ENCODE measurements at places on chromosomes 4 and X. TPM values are rescaled to one million over a fixed set of nuclear protein-coding genes. Genes with fewer than 3 reads are reported as not detected.

DNA sequence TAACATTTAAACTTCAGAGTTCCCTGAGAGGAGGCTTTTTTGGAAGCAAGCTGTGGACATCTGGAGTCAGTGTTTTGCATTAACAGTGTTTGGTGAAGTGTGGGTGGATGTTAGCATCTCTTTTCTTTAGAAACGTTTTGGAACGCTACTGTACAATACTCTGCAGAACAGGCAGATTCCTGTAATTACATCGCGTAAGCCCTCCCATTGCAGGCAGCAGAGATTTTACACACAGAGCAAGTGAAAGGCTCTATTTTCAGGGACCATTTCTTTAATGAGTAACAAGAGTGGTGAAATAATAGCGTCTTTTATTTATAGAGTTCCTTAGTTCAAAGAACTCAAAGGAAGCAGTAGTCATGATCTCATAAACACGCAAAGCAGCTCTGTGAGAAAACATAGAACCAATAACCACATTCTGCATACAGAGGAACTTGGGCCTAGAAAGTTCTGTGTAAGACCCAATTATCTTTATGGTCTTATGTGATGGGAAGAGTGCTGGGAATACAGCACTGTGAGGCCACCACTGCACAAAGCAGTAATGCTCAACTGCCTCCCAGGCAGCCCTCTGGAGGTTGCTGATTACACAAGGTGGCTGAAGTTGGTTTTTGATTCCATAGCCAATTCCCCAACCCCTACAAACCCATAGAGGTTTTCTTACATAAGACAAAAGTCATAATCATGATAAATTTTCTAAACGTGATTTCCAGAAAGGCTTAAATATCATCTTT is 298.7 kb upstream of the EPHA5 start:
- no peak for DNase-seq

CABS1 gene
- not detected for total RNA-seq

DNA sequence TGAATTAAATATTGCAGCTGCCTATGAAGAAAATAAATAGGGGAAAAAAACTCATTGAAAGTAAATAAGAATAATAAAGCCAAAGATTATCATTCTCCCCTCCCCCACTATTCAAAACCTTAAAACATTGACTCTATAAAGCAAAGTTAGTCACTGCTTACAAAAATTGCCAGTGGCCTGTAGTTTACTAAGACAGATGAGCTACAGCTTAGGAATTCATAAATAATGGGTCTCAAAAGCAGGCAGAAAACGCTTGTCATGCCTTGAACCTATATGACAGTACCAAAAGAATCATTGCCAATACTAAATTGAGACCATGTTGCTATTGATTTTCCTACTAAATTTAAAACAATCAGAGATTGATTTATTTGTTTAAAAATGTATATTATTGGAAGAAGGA is 78.9 kb downstream of the SLC10A7 start:
- DNase-seq, result no peak

- no peak for DNase-seq
Observed at GRCh38 chr4:170853422-170854021, 763.8 kb upstream of the AADAT start.

DNA sequence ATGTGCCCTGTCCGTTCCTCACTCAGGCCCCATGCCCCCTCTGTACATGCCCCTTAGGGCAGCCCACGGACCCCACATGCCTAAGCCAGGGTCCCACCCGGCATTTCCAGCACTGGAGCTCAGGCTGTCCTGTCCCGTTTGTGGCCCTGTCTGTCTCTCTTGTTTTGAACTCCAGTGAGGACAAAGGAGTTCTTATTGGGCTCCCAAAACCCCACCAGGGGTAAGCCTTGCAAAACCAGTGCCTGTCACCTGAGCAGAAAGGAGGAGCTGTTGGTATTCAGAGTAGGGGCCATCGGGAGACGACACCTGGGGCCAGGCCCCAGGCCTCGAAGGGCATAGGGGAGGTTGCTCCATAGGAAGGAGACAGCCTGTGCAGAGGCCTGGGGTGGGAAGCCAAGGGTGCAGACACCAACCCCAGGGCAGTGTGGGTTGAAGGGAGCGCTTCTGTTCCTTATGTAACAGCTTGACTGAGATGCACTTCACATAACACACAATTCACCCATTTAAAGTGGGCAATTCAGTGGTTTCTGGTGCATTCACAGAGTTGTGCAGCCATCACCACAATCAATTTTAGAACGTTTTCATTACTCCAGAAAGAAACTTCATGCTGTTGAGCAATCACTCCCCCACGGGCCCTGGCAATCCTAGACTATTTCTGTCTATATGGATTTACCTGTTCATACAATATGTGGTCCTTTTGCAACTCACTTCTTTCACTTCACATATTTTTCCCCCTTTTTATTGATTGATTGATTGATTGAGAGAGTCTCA is 31.7 kb downstream of the MAN2B2 start:
- DNase-seq, result no peak

CXCL3 gene
- total RNA-seq, result not detected

POF1B gene
- total RNA-seq, result 0.50 TPM

GRCh38 chr4:153651116-153651515 is 33.0 kb upstream of the TLR2 start:
- no peak for DNase-seq

DNA sequence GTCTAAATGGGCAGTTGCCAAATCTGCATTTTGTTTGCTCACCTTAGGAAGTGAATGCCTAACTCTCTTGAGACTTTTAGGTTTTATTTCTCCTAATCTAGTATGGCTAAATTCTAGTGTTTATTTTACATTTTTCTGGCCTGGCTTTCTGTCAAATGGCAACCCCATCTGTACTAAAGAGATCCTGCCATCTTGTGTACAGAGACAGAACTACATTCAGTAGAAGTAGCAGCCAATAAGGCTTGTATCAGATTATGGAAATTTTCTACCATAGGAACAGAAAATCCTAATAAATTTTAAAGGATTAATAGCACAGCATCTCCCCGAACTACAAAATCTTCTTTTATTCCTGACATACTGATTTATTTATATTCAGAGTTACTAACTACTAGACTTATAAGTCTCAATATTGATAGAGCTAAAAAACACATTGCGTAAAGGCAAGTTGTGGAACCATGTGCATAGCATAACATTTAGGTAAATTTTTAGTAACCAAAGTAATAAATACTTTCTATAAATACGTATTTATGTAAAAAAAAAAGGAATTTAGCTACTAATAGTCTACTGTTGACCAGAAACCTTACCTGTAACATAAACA is 45.5 kb downstream of the TMEM144 start:
- DNase-seq, result no peak

DNA sequence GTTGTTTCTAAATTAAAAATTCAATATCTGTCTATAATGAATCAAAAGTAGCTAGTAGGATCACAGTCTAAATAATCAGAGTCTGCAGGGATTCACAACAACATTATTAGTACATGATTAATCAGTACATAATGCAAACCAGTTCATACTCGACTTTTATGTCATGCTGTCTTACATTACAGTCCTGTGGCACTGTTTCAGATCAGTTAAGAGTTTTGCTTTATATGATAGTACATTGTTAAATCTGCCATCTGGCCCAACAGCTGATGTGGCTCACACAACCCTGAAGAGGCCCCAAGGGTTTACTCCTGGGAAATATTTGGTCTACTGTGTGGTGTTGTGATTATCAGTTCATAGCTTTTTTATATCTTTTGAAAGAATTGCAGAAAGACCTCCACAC is 247.1 kb upstream of the ETNPPL start:
- DNase-seq, result no peak

DNA sequence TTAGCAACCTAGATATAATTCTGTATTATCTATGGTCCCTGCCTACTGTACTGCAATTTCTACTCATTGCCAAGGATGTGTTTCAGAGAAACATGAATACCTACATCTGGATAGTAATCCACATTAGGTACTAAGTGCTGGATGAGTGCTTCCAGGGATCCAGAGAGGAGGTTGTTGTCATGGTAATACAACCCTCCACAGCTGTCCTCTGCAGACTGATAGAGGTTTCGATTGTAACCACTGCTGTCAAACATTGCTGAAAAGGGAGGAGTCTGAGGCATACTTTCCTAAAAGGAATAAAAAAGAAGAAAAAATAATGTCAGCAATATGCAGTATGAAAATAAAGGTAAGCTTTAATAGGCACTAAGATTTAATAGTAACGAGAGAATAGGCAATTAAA is 12.5 kb downstream of the RASGEF1B start:
- no peak for DNase-seq

DNA sequence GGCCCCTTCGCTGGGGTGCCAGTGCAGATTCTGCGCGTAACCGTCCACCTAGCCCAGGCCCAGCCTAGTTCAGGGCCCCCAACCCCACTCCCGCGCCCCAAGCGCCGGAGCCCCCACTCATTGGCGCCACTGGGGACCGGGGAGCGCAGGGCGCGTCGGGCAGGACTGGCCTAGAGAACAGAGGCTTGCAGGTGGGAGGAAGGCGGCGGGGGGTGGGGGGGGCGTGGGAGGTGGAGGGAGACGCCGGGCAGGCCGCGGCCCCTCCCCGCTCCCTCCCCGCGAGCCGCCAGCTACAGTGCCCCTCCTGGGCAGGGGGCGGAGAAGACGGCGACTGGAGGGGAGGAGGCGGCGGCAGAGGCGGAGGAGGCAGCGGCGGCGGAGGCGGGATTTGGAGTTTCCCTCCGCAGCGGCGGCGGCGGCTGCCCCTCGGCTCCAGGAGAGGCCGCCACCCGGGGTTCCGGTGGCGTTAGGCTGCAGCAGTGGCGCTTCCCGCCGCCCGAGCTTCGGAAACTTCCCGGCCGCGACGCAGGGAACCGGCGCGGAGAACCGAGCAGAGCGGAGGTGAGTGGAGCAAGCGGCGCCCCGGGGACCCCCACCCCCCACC is 4.8 kb upstream of the DUSP9 start:
- no peak for DNase-seq

DNA sequence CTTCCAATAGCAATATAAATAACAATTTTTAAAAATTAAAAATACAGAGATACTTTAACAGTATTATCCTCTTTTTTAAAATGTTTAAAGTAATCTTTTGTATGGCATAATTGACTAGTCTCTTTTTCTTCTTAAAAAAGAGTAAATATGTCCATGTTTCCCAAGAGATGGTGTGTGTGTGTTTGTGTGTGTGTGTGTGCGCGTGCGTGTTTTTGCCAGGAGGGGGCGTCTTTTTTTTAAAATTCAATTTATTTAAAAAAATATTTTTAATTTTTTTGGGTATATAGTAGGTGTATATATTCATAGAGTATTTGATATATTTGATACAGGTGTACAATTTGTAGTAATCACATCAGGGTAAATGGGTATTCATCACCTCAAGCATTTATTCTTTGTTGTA is 1073.7 kb downstream of the PCDH7 start:
- DNase-seq, result no peak

- no peak for DNase-seq
Observed at GRCh38 chr4:78059524-78059889, 2.4 kb downstream of the FRAS1 start.

- no peak for DNase-seq
Observed at GRCh38 chrX:27890611-27891010, 82.8 kb downstream of the MAGEB10 start.

DNA sequence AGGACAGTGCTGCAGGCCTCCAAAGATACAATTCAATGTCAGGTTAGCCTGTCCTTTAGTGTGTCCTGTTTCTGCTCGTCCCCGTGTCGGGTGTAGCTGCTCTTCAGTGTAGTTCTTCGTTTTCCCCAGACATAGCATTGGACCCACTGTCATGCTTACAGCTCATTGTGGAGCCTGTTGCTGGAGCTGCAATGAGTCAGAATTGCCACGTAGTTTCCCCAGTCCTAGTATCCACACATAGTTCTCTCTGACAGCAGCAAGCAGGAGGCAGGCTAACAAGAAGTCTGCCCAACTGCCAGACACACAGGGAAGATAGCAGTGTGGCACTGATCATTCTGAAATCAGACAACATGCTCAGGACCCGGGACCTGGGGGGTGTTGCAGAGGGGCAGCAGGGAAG is 49.2 kb downstream of the MOSPD2 start:
- no peak for DNase-seq

GRCh38 chr4:112853662-112854256 is 195.7 kb upstream of the ANK2 start:
- no peak for DNase-seq

DNA sequence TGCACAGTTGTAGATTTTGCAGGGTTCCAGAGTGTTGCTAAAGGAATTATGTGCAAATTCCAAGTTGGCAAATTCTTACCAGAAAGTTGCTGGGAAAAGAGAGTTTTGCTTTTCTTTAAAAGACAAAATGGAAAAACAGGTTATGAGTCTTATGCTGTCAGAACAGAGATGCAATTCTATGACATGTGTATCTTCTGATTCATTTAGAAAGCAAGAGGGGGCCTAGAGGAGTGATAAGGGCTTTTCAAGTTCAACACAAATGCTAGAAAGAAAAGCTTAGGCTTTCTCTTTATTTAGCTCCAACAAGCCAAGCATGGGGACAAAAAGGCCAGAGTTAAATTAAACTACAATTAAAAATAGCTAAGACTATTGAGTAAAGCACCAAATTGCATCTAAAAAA is 72.4 kb upstream of the GATB start:
- DNase-seq, result no peak

MAGEC2 gene
- not detected for total RNA-seq

GRCh38 chr4:77127215-77127614 is 29.8 kb upstream of the CCNG2 start:
- DNase-seq, result no peak

DNA sequence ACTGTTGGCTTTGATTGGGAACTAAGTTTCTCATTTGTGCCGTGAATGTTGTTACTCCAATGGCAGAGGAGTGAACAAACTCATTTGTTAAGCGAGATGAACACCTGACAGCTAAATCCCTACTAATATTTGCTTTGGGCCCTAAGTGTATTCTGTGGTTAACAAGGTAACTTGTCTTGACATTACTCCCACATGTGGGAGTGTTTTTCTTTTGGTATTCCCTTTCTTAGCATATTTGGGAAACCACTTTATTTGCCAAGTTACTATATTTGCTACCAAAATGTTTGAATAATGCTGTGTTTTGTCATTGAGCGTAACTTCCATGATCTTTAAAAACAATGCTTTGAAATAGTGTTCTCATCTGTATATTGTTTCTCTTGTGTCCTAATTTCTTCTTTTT is 82.5 kb downstream of the ARHGAP10 start:
- no peak for DNase-seq

- no peak for DNase-seq
Observed at GRCh38 chr4:182574706-182575105, 331.5 kb downstream of the TENM3 start.

- DNase-seq, result no peak
Observed at GRCh38 chrX:19443869-19444526, 71.3 kb downstream of the MAP3K15 start.

- DNase-seq, result no peak
Observed at GRCh38 chr4:169756971-169757574, 671 bp downstream of the HPF1 start.

DNA sequence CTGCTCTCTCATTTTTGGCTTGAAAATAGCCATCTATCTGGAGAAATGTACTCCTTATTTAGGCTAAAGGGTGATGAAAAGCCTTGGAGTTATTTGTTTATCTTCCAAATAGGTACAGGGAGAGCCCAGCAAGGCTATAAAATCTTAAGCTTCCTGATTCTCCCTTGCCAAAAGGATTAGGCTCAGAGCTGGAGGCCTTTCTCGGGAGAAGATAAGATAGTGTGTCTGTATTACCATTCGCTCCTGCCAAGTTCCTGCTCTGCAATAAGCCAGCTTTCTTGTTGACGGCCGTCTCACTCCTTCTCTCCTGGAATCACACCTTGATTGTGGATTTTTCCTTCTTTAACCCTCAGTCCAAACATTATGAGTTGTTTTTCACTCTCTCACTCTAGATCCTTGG is 171.8 kb upstream of the TTC29 start:
- DNase-seq, result no peak

- DNase-seq, result no peak
Observed at GRCh38 chr4:165506849-165507248, 128.0 kb downstream of the CPE start.

SMIM31 gene
- not detected for total RNA-seq

SOX3 gene
- not detected for total RNA-seq

ARHGEF6 gene
- 13.4 TPM for total RNA-seq

Data from esophagus muscularis mucosa (tissue), 4 donors.